ENCODE measurements at places on chromosomes 3 and 15.

DNA sequence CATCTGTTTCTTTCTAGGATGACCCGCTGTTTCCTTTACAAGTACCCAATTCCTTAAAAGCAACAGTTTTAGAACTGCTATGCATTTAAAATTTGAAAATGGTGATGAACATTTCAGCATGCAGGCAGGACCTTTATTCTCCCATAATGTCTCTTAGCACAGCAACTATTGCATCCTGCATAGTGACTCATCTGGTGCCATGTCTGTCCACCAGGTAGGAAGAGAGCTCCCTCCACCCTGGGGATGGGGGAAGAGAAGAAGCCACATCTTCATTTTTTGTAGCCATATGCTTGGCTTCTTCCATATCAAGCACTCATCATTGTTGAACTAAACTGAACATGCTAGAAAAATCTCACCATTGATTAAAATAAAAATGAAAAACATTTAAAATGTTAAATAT, 9.9 kb downstream of the GPR15 start:
- no peak for DNase-seq

DNA sequence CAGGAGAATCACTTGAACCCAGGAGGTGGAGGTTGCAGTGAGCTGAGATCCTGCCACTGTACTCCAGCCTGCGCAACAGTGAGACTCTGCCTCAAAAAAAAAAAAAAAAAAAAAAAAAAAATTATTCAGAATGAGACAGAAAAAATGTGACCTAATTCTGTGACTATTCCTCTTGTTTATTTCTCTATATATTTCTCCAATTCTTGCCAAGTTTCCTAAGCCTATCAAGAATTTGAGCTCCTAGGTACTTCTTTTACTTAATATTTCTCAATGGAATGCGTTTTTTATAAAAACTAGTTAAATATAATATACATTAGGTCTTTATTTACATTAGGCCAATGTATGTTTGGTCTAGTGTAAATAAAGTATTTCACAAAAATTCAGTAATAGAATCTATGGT, 86.8 kb downstream of the NAALADL2 start:
- DNase-seq = no peak

DNA sequence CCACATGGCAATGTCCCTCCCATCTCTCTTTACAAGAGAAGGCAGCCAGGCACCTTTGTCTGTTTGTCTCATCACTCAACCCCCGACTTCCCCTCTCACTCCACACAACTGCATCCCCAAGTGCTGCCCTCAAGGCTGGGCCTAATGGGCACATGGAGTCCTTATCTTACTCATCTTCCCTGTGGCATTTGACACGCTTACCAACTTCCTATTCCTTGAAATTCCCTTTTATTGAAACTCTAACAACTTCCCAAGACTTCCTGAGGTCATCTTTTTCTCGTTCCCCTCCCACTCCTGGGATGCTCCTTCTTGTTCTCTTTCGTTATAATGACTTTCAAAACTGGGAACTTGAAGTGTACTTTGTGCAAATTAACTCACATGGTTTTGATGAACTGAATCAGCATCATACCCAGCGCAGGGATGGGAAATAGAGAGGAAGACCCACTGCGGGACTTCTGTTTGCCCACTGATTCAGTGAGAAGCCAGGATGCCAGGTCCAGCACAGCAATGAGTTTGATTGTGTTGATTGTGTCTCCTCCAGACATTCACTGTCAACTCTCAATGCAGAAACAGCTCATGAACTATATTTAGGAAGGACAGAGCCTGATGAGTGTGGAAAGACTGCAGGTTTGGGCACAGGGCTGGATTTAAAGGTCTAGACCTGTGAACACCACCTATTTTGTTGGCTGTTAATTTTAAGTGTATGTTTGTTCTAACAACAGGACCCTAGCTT, 104.7 kb upstream of the TNIK start:
- DNase-seq = peak; percentile 35

DNA sequence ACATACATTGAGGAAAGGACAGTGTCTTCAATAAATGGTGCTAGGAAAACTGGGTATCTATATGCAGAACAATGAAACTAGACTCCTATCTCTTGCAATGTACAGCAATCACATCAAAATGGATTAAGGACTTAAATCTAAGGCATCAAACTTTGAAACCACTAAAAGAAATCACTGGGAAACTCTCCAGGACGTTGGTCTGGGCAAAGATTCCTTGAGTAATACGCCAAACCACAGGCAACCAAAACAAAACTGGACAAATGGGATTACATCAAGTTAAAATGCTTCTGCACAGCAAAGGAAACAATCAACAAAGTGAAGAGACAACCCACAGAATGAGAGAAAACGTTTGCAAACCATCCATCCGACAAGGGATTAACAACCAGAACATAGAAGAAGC, 14.5 kb downstream of the LAMP3 start:
- DNase-seq = no peak

- DNase-seq = no peak
These were observed at the start of gene NOX5 for GRCh38 chr15:69014454-69014853. NOX5 (plus strand) TSS chr15:69014695; CDS start chr15:69014736, 41 bp downstream.

GRCh38 chr3:25272090-25272489, 156.0 kb upstream of the RARB start:
- DNase-seq = no peak

DNA sequence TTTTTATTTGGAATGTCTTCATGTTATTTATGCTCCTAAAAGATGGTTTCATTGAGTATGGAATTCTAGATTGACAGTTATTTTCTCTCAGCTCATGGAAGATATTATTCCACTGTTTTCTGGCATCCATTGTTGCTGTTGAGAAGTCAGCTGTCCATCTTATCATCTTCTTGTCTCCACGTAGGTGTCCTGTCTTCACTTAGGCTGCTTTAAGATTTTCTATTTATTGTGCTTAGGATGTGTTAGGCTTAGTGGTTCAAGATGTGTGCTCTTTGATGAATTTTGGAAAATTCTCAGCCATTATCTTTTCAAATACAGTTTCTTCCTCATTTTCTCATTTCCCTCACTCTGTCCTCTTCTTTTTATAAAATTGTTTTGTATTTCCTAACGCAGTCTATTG, 52.0 kb downstream of the SNRK start:
- no peak for DNase-seq

- no peak for DNase-seq
These were observed 102.5 kb downstream of the EPHB1 start for GRCh38 chr3:134897391-134898141.

DNA sequence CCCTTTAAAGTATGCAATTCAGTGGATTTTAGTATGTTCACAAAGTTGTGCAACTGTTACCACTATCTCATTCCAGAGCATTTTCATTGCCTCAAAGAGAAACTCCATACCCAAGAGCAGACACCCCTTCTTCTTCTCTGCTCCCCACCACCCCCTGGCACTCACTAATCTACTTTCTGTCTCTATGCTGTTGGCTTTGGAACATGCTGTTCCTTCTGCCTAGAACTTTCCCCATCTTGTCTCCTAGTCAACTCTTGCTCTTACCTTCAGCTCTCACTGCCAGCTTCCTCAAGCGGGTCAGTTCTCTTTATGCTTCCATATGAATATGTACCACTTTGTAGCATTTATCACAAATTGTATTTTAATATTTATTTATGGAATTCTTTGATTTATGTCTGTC, 50.1 kb downstream of the TYRO3 start:
- no peak for DNase-seq

- no peak for DNase-seq
These were observed 9.7 kb upstream of the TMEM87A start for GRCh38 chr15:42282926-42283325.
